Right atrium auricular region (tissue), 2 donors: ENCODE measurements at places on chromosomes 12 and 14. TPM values are rescaled to one million over a fixed set of nuclear protein-coding genes. Genes with fewer than 3 reads are reported as not detected.
A peak's percentile ranks its signal among the peaks of the same experiment; 100 is the strongest.

PLEKHH1 gene
- total RNA-seq, result 5.3 TPM

NGDN gene
- total RNA-seq, result 19.5 TPM

DNA sequence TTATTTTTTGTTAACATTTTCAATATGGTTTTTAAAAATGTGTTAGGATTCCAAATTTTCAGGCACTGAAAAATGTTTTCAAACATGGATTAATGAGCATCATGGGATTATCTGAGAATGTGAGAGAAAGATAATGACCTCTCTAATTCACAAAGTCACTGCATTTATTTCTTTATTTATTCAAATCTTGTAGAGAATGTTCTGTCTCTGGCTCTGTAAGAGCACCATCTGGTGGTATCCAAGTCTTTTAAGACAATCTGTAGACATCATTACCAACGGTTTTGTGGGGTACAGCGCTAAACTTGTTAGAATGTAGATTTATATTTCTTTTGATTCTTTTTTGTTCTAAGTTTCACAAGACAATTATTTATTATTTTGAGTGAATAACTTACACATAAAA lies 956.0 kb upstream of the NOVA1 start:
- DNase-seq, result no peak

- no peak for DNase-seq
Observed at GRCh38 chr12:92912672-92913071, 16.4 kb downstream of the EEA1 start.

- DNase-seq, result no peak
Observed at GRCh38 chr14:95302667-95303506, 16.8 kb downstream of the CLMN start.

LRRK2 gene
- 8.6 TPM for total RNA-seq

DNA sequence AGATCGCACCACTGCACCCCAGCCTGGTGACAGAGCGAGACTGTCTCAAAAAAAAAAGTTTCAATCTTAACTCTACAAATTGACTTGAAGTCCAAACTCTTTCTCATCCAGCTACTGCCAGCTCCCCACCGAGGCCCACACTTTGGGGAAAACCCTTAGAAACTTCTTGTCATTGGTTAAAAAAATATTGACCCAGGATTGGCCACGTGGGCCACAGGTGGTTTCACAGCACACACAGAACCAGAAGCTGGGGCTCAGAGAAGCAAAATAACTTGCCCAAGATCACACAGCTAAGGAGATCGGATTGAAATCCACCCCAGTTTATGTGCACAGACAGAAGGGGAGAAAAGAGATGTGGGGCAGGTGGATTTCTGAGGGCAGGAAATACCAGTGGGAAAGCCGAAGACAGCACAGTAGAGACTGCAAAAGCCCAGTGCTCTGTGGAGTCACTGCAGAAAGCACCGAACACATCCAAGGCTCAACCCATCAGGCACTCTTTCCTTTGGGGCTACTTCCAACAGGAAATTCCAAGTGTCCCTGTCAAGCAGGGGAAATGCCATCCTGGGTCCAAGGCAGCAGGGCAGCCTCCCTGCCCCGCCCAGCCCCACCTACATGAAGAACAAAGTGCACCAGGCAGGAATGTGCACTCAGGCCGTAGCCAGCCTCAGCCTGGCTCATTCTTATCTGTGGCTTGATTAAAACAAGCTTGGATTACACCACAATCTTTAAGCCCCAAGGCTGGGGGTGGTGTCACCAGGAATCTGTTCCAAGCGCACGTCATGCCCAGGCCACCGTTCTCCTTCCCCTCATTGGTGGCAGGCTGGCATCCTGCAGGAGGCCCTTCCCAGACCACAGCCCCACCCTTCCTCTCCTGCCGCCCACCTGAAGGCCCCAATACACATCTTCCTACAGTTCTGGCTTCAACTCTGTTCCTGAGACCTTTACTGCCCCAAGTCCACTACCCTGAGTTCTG lies 72.5 kb downstream of the ITPK1 start:
- peak; percentile 82 for DNase-seq

- DNase-seq, result no peak
Observed at GRCh38 chr14:51836417-51836816, 24.0 kb upstream of the GNG2 start.

DNA sequence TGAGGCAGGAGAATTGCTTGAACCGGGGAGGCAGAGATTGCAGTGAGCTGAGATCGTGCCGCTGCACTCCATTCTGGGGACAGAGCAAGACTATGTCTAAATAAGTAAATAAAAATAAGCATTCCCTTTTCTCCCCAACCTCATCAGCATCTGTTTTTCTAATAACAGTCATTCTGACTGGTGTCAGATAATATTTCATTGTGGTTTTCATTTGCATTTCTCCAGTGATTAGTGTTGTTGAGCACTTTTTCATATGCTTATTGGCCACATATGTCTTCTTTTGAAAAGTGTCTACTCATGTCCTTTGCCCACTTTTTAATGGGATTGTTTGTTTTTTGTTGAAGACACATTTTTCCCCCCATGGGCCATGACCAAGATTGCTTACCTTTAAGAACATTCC lies 243.2 kb downstream of the ADAMTS20 start:
- DNase-seq, result no peak

GRCh38 chr12:96338852-96339471 lies 61.3 kb downstream of the CDK17 start:
- DNase-seq, result no peak

- DNase-seq, result no peak
Observed at GRCh38 chr14:65696801-65697200, 284.3 kb downstream of the FUT8 start.

GRCh38 chr14:89256951-89257350 lies 160.1 kb downstream of the FOXN3 start:
- DNase-seq, result no peak

DNA sequence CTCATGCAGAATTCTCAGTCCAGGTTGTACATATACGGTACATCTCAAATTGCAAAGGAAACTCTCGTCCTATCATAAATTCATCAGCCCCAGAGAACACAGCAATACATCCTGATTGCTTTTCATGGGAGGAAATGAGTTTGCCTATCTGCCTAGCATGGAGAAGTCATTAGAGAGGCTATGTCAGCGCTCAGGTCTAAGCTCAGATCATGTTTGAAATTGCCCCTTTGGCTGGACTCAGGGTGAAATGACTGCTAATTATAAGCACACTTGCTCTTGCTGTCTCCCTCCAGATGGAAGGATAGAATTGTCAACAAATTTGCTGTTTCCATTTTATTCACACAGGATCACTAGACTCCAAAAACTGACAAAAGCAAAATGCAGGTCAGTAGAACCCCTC lies 178.4 kb downstream of the RIMBP2 start:
- no peak for DNase-seq

ATP2A2 gene
- total RNA-seq, result 3,086 TPM

TCL1B gene
- not detected for total RNA-seq

OTX2 gene
- total RNA-seq, result not detected
